ENCODE measurements at places on chromosomes 4 and X. TPM values are rescaled to one million over a fixed set of nuclear protein-coding genes. Genes with fewer than 3 reads are reported as not detected.

The RASGEF1B gene
- not detected for total RNA-seq

The PWWP3B gene
- not detected for total RNA-seq

The MND1 gene
- 16.2 TPM for total RNA-seq

The GPR34 gene
- total RNA-seq: not detected

The CA5B gene
- 0.80 TPM for total RNA-seq

The ZCCHC18 gene
- 0.20 TPM for total RNA-seq

The TAF1 gene
- 29.1 TPM for total RNA-seq

The IL2RG gene
- total RNA-seq: not detected

The VEGFD gene
- total RNA-seq: not detected

The GSX2 gene
- 6.8 TPM for total RNA-seq

The TMEM156 gene
- total RNA-seq: not detected

The MUC7 gene
- not detected for total RNA-seq

The LANCL3 gene
- total RNA-seq: not detected

The SLC9A7 gene
- 2.1 TPM for total RNA-seq

The ASMT gene
- not detected for total RNA-seq

The CAPN6 gene
- total RNA-seq: not detected

The CLGN gene
- 3.5 TPM for total RNA-seq

The GLRA2 gene
- not detected for total RNA-seq
